ENCODE measurements at places on chromosomes 4 and X.

GRCh38 chr4:134470544-134470943 is 269.0 kb upstream of the PABPC4L start:
- DNase-seq = no peak

GRCh38 chrX:71177327-71177726 is 32.7 kb downstream of the NLGN3 start:
- DNase-seq = no peak

DNA sequence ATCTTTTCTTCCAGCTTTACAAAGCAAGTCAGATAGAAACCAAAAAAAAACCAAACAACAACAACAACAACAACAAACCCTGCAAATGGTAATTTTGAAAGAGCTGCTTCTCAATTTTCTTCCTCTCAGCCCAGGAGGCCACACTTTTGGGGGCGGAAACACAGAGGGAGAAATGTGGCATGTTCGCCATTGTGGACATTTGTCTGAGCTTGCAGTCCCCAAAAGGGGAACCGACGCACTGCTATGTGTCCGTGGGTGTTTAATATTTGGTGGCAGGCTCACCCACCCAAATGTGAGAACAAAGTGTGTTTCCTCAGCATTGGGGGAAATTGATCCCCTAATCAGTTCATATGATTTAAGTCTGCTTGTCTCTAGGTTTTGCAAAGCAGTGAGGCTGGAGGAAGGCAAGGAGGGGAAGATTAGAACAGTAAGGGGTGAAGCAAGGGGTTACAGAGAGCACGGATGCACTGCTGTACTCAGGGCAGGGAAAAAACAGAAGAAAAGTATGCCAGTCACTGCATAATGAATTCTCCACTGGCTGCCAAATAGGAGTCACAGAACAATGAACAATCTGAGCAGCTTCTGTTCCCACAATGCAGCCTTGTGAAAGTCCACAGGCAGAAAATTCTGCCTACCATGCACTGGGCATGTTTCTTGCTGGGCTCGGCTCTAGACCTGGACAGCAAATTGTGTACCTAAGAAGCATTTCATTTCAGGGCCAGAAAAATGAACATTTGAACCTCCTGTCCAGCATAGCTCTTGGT is 74.7 kb upstream of the GPM6B start:
- DNase-seq = peak; percentile 61

GRCh38 chrX:16023790-16024734 is 99.3 kb upstream of the GRPR start:
- DNase-seq = no peak

GRCh38 chrX:109954333-109954732 is 48.6 kb upstream of the TMEM164 start:
- no peak for DNase-seq

- no peak for DNase-seq
Measured at GRCh38 chrX:111411557-111411956, 435 bp downstream of the DCX start.

DNA sequence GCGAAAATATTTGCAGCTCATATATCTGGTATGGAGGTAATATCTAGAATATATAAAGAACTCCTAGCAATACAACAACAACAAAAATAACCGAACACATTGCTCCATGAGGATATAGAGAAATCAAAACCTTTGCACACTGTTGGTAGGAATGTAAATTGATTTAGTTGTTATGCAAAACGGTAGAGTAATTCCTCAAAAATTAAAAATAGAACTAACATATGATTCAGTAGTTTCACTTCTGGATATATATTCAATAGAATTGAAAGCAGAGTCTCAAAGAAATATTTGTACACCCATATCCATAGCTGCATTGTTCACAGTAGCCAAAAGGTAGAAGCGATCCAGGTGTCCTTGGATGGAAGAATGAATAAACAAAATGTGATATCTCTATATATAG is 203.0 kb upstream of the CNKSR2 start:
- no peak for DNase-seq

- no peak for DNase-seq
Measured at GRCh38 chr4:154124539-154125255, 335.8 kb upstream of the SFRP2 start.

DNA sequence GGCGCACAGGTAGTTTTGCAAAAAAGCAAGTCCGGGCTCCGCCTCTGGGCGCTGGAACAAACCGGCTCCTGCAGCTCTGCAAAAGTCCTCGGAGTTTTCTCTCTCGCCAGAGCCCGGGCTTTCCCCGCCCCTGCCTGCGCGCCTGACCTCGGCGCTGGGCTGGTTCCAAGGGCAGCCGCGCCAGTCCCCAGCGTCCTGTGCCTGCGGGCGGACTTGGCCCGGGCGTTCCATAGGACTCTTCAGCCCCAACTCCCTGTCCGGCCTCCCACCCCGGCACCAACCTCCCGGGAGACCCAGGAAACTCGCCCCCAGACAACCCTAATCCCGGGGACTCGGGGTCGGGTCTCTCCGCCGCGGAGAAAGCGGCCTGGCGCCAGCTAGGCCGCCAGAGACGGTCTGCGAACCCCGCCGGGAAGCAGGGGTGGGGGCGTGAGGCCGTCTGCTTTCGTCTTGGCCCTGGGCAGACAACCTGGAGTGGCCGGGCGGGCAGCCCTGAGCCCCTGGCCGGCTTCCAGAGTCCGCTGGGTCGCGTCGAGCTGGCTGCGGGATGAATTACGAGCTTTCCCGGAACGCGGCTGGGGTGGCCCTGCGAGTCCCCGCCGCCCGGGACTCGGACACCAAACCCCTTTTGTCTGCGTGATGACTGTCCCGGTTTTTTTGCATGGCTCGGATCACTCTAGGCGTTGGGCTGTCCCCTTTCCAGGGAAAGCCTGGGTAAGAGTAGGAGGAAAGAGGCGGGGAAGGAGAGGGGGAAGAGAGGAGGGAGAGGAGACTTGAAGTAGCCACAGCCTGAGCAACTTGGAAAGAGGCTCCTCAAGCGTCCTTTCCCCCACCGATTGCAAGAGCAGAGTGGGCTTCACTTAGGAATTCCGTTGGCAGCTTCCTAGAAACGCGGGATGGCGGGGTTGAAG is 916 bp downstream of the MXRA5 start:
- peak; percentile 3 for DNase-seq

DNA sequence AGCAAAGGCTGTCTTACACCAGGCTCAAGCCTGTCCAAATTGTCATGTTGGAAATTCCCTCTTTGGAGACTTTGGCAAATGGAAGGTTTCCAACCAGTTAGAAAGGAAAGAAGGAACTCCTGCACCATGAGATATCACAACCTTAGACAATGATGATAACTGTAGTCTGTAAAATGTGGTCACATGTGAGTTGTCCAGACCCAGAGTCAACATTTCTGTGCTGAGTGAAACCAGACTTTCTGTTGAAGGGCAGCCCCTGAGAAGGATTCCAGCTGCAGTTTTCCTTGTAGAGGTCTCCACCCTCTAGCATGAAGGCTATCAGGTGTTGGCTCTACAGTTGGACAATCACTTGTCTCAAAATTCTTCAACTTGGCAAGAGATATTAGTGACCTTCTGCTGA is 82.4 kb downstream of the SOX3 start:
- no peak for DNase-seq

GRCh38 chr4:165118256-165118909 is 5.7 kb upstream of the TMEM192 start:
- DNase-seq = no peak

DNA sequence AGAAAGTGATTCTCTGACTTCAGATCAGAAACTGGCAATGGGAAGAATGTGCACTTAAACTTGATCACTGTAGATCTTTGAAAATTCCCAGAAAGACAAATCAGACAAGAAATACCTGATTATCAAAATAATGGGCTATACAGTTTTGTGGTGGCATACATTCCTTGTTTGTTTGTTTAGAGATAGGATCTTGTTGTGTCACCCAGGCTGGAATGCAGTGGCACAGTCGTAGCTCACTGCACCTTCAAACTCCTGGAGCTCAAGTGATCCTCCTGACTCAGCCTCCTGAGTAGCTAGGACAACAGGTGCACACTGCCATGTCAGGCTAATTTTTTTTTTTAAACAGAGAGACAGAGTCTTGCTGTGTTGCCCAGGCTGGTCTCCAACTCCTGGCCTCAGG is 81.0 kb upstream of the SPRY1 start:
- no peak for DNase-seq

DNA sequence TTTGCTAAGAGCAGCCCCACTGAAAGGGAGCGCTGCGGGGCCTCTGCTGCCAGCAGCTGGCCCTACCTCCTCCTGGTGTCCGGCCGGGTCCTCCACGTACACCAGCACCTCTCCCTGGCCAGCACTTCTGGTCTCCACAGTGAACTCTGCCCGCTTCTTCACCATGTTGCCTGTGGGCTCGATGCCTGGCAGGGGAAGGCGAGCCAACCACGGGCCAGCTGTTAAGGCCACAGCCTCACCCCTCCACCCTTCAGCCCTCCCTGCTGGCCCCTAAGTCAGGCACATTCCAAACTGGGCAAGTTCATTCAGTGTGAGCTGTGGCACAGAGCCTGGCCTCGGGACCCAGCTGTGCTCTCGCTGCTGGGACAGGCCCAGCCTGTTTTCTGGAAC is 7.8 kb downstream of the FLNA start:
- peak; percentile 15 for DNase-seq

- no peak for DNase-seq
Measured at GRCh38 chr4:4559596-4559995, 17.7 kb upstream of the STX18 start.

- no peak for DNase-seq
Measured at GRCh38 chr4:24880186-24880585, 32.7 kb downstream of the CCDC149 start.

DNA sequence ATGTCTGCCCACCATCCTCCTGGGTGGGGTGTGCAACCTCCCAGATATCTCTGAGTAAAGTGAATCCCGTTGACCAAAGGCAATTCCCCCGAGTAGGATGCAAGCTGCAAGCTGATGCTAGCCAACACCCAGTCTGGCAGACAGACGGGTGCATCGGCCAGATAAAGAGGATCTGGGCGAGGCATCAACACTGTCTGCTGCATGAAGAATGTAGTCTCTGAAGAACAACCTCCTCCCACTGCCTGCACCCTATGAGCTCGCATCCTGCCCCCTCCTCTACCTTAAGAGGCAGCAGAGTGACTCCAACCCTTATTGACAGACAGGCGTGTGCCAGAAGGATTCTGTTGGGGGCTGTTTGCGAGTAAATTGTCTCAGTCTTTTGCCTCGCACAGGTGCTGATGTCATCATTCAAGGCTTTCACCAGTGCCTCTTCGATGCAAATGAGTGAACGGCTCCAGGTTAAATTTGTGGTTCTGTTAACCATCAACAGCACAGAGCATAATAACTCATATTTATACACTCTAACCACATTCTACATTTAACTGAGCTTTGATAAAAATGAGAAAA is 546.9 kb downstream of the BCOR start:
- no peak for DNase-seq

GRCh38 chr4:8691151-8691775 is 98.7 kb downstream of the CPZ start:
- no peak for DNase-seq

- DNase-seq = no peak
Measured at GRCh38 chr4:41541687-41542094, 3.7 kb downstream of the LIMCH1 start.

GRCh38 chr4:151921811-151922210 is 161.0 kb upstream of the GATB start:
- DNase-seq = no peak

DNA sequence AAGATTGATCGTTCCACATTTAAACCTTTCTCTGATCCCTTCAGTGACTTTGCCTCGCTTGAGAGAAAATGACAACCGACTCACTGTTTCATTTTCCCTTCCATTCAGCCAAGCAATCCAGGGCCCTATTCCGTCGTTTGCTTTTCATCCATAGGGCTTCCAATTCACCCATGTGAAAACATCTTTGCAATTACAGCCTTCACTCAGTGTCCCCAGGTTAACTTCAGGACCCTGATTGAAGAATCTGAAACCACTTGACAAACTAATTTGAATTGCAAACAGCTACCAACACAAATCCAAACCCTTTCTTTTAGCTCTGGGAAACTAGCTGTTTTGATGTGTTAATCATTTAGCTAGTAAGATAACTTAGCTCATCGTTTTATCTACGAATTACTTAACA is 120.2 kb upstream of the FAM9C start:
- DNase-seq = no peak

DNA sequence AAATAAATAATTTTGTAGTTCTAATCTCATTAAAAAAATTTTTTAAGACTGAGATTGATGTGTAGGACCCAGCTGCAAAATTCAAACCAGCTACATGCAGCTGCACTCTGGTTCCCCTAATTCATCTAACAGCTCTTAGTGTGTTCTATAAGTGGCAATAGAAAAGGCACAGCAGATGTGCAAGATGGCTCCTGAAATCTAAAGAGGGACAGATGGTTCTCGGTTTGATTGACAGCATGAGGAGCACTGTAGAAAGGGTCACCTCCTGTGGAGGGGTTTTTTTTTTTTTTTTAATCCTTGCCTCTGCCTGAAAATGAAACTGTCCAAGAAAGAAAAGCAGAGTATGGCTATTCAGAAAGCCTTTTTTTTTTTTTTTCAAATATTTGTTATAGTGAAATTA is 16.9 kb upstream of the OCIAD1 start:
- DNase-seq = no peak

GRCh38 chr4:109979920-109980717 is 67.4 kb downstream of the EGF start:
- DNase-seq = no peak

DNA sequence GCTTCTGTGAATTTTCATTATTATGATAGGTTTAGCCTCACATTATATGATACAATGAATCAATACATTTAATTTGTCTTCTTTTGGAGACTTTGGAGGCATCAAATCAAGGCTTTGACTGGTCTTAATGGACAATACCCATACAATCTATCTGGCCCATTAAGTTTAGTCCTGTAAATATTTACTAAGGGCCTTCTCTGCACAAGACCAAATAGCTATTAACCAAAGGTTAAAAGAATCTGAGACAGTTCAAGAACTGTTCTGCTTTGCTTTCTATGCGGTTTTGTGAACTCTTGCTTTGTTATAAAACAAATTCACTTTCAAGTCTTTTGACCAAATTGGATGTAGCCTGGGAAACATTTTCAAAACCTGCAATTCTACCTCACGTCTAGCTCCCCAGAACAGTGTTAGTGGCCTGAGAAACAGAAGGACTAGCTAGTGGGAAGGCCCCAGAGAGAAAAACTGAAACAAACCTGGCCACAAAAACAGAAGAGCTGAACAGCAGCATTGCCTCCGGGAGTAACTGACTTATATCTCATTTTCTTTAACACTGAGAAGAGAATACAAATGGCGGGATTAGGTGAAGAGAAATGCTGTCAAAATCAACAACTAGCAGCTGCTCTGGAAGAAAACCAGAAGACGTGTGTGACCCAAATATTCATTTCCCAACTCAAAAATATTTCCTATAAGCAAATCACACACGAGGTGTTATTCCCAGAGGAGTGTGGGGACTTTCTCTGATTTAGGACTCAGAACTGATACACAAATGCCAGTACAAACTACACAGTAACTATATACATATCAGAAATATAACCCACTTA is 548 bp downstream of the TLR1 start:
- DNase-seq = no peak

GRCh38 chrX:154795016-154795415 is 10.3 kb downstream of the MPP1 start:
- DNase-seq = no peak

- no peak for DNase-seq
Measured at GRCh38 chrX:147637190-147637589, 274.5 kb upstream of the FMR1 start.

- DNase-seq = no peak
Measured at GRCh38 chr4:159382856-159383561, 280.1 kb downstream of the RAPGEF2 start.
